Jurkat, Clone E6-1 (cell line): ENCODE measurements at places on chromosomes 3 and 15.

DNA sequence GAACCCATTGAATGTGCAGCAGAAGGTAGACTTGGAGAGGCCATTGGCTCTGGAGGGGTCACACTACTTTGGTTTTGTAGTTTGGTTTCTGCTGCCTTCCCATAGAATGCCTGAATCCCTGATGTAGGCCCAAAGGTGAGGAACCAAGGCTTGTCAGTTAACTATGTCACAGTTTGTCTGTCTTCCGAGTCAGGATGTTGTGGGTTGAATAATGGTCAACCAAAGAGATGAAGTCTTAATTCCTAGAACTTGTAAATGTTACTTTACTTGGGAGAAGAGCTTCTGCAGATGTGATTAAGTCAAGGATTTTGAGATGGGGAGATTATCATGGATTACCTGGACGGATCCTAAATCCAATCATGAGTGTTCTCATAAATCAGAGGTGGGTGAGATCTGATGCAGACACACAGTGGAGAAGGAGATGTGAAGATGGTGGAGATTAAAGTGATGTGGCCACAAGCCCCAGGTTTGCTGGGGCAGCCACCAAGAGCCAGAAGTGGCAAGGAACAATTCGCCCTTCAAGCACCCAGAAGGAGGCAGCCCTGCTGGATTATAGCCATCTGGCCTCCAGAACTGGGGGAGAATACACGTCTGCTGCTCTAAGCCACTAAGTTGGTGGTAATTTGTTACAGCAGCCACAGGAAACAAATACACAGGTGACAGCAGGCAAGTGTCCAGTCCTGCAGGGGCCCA, 2.3 kb upstream of the CCR8 start:
- DNase-seq, result no peak

- DNase-seq, result no peak
These were observed 837.1 kb downstream of the AGBL1 start for GRCh38 chr15:86916671-86917360.

DNA sequence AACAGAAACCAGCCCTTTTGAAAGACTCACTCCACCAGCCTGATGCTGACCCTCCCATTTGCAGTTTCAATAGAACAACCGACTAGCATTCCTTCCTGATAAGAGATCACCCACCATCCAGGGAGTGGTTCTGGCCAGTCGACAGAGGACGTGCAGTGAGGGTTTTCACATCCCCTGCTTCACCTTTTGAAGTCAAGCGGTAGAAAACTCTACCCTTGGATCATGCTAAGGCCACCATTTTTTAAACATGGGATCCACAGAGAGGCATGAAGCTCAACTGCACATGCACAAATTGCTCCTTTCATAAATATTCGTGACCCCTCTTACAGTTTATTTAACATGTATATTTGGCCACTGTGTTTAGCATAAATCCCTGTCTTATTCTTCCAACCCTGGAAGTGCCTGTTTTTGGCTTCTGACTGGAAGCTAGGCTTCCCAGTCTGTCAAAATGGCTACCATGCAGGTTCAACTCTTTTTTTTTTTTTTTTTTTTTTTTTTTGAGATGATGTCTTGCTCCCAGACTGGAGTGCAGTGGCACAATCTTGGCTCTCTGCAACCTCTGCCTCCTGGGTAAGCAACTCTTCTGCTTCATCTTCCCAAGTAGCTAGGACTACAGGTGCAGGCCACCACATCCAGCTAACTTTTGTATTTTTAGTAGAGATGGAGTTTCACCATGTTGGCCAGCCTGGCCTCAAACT, 1.0 kb upstream of the THUMPD3 start:
- no peak for DNase-seq

DNA sequence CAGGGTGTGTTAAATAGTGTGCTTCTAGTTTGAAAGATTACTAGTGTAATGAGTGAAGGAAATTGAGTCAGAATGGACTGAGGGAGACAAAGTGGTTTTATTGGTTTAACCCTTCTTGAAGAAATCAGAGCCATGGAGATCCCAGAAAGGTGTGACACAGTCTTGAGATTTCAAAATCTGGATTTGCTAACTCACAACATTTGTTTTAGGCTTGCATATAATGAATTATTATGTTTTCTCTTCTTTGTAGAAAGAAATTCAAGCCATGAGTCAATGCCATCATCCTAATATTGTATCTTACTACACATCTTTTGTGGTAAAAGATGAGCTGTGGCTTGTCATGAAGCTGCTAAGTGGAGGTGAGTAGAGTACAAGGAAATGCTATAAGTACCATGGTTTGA, 25.1 kb downstream of the OXSR1 start:
- no peak for DNase-seq

DNA sequence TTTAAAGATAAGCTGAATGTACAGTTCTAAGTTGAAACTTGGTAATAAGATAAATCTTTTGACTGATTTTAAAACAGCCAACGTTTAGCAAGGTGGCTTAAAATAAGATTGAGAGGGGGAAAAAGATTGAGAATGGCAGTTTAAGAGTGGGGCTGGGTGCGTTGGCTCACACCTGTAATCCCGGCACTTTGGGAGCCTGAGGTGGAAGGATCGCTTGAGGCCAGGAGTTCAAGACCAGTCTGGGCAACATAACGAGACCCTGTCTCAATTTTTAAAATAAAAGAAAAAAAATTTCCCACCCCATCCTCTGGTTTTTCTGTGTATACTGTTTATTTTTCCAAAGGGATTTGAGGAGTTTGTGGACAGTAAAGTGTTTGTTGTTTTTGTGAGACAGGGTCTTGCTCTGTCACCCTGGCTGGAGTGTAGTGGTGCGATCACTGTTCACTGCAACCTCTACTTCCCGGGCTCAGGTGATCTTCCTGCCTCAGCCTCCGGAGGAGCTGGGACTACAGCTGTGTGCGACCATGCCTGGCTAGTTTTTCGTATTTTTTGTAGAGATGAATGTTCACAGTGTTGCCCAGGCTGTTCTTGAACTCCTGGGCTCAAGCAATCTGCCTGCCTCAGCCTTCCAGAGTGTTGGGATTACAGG, 3.0 kb downstream of the MAPK6 start:
- DNase-seq, result no peak

GRCh38 chr15:33292717-33293307, 18.0 kb upstream of the RYR3 start:
- peak; percentile 56 for DNase-seq

DNA sequence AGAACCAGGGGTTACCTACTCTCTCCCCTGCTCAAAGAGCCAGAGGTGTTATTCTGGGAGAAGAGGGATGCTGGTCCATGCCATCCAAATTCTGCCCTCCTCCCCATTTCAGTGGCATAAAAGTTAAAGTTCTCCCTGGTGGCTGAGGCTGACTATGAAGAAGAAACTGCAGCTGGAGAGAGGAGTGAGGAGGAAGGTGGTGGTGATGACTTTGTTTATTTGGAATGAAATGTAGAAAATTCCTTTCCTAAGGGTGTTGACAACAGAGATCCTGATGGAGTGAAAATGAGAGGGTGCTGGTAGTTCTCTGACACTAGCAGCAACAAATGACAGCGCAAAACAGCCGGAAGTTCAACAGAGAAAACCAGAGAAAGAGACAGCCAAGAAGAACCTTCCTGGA, 100.4 kb downstream of the PCCB start:
- no peak for DNase-seq

DNA sequence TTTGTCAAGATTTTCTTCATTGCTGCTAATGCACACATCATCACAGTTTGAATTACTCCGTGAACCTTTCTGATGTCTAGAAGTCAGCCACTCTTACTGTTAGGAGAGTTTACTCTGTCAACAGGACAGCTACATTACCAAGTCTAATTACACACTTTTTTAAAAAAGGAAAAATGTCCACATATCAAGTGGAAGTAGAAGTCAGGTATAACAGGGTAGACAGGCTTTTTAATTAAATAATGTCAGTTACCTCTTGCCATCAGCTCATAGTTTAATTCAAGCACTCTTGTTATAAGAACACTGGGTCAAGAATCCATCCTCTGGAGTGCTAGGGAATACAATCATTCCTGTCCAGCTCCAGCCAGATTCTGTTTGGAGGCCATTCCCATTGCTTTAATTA, 232.8 kb downstream of the TAFA4 start:
- DNase-seq, result no peak

- DNase-seq, result no peak
These were observed 29.9 kb downstream of the CLDN11 start for GRCh38 chr3:170448584-170448983.

DNA sequence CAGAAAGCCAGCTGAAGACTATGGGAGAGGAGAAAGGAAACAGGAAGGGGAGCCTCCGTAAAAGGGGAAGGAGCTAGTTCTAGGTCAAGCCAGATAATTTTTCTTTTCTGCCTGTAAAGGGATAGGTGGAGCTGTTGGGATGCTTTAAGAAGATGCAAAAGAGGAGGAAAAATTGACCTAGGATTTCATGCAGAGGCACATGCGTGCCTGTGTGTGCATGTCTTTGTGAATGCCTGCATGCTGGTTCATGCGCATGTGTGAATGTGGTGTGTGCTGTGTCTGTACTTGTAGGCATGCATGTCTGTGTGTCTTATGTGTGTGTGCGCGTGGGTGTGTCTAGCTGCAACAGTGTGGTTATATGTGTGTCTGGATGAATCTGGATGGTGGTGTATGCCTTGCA, 27.3 kb downstream of the CCDC33 start:
- no peak for DNase-seq

- DNase-seq, result no peak
These were observed 308.8 kb upstream of the PDZRN3 start for GRCh38 chr3:73933585-73933984.

GRCh38 chr3:139642996-139643395, 34.8 kb downstream of the NMNAT3 start:
- DNase-seq, result no peak

DNA sequence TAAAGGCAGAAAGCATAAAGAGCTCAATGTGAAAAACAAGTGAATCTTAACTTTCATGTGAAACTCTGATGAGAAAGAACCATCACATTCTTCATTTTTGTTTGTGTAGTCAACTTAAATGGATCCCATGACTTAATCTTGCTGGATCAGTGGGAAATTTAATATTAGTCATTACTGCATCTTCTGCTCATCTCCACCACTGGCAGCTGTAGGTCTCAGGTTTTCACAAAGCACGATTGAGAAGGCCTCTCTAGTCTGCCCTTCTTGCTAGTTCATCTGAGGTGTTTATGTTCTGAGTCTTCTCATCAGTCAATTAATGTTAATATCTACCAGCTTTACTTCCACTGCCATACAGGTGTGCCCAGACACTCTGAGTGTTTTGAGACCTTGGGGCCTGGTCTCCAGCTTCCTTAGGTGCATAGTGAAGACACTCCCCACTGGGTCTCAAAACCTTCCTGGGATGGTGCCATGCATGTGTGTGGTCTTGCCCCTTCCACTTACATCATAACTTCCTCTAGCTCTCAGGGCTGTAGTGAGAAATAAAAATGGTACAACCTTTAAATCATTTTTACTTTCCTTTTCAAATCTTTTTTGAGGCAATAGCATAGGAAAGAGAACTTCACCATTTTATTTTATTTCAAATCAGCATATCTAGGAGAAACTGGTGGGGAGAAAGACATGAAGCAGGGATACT, 421.6 kb upstream of the CBLB start:
- no peak for DNase-seq

GRCh38 chr3:17387108-17387507, 355.3 kb downstream of the TBC1D5 start:
- no peak for DNase-seq

DNA sequence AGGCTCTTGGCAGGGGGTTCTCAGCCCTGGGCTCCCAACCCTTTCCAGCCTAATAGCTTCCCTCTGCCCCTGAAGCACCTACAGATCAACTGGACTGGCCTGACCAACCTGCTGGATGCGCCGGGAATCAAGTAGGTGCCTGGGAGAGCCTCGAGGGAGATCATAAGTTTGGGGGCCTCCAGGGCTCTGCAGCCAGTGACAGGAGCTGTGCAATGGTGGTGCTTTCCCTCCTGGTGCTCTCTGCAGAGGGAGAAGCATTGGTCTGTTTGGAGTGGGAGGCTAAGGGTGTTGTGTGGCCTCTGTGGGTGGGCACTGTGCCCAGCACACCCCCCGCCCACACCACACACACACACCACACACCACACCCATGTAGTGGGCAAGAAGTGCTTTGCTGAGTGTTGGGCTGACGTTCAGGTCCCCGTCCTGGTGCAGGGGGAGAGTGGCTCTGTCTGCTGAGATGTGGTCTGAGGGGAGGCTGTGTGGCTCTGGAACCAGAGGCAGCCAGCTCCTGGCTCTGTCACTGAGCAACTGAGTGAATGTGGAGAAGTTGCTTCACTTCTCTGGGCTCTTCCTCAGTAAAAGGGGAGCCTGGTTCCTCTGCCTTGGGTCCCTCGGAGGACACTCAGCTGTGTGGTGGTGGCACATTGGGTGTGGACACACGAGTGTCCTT, 26.3 kb downstream of the ESYT3 start:
- DNase-seq, result no peak

DNA sequence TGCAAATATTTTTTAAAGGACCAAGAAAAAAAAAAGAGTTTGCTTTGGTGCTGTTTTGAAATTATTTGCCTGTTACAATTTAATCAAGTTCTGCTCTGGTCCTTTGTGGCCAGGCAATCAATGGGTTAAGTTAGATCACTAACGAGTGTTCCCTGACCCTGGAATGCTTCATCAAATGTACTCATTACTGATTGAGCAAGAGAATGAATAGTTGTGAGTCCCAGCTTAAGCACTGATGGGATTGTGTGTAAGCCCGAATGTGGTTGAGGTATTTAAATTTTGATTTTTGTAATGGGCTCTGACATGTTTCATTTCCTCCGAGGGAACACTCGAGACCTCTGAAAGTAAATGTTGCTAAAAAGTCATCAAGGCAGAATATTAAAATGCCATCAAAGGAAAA, 699.1 kb downstream of the MCTP2 start:
- DNase-seq, result no peak

DNA sequence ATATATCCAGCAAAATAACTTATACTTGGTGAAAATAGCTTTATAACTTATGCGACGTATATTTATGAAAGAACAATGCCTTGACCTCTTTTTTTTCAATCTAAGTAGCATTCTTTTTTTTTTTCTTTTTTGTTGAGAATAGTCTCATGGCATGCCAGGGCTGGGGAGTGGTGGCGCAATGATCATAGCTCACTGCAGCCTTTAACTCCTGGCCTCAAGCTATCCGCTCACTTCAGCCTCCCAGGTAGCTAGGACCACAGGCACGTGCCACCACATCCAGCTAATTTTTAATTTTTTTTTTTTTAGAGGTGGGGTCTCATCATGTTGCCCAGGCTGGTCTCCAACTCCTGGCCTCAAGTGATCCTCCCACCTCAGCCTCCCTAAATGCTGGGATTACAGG, 43.5 kb downstream of the RAB8B start:
- DNase-seq, result no peak

- DNase-seq, result no peak
These were observed 23.6 kb downstream of the SERPINI2 start for GRCh38 chr3:167450195-167450594.

DNA sequence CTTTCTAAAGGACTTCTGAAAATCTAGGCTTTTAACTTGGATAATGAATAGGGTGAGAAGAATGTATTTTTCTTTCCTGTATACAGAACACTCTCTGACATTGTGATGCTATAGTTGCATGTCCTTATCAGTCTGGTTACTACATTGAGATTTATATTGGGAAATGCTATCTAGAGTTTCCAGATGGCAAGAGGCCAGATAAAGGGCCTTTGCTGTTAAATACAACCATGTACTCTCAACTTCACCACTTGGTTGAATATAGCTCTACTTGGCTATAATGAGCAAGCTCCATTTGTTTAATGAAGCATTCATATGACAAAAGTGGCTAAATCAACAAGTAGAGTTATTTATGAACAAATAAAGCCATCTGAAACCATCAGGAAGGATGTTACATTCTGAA, 91.0 kb downstream of the IGSF11 start:
- no peak for DNase-seq
